ENCODE measurements at places on chromosomes 1 and 21.

DNA sequence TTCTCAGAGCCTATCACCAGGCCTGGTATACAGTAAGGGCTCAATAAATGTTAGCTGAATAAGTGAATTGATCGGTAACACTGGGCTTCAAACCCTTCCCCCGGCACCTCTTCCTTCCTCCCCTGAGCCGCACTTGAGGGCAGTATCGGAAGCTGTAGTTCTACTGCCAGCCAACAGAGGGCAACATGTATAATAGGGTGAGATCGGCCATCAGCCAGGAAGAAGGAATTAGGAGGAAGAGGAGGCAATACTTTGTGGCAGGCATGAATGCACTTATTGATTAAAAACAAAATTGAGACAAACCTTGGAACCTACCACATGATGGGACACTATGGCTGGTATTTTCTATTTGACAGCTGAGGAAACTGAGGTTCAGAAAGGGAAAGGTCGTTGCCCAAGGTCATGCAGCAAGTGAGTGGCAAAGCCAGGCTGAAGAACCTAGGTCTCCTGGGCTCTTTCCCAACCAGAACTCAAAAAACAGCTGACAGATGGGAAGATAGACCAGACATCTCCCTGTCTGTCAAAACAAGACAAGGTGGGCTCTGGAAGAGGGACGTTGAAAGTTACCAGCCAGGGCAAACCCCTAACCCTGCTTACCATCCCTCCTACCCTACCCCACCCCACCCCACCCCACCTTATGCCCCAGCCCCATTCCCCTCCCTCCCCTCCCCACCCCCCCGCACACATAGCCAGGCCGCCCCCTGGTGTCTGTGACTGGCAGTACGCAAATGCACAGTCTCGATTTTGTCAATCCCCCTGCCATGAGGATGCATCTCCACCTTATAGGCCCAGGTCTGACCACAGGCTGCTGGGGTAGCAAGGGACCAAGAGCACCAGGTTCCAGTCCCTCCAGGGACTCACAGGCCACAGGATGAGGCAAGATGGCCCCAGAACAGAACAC is 107.3 kb upstream of the RUNX3 start:
- DNase-seq: peak; percentile 69

DNA sequence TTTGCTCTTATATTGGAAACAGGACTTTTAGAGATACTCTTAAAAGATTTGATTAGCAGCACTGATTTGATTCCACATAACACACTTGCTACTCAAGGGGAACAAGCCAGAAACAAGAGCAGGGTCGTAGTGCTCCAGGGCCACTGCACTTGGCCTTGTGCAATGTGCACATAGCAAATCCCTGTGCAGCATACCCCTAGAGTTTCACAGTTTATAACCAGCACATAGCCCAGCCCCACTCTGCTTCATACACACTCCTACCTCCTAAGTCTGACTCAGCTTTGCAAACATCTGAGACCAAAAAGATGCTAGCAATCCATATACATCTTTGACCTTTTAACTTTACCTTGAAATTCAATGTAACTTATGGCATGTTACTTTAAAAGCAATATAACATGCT is 157.6 kb downstream of the VAV3 start:
- DNase-seq: no peak

GRCh38 chr1:9371391-9371935 is 78.8 kb downstream of the SPSB1 start:
- DNase-seq: no peak

DNA sequence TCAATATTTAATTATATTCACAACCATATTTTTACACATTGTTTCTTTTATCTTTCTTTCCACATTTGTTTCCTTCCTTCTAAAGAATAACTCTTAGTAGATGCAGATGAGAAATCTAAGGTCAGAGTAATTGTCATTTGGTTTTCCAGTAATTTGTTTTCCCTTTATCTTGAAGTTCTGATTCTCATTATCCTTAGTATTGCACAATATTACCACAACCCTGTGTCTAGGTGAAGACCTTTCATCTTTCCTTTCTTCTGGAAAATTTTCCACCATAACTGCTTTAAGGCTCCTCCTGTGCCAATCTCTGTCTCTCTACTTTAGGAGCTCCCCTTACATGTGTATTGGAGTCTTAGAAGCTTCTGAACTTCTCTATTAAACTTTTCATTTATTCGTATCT is 209.0 kb downstream of the DPYD start:
- DNase-seq: no peak

GRCh38 chr1:231814521-231814920 is 187.9 kb downstream of the DISC1 start:
- DNase-seq: no peak

DNA sequence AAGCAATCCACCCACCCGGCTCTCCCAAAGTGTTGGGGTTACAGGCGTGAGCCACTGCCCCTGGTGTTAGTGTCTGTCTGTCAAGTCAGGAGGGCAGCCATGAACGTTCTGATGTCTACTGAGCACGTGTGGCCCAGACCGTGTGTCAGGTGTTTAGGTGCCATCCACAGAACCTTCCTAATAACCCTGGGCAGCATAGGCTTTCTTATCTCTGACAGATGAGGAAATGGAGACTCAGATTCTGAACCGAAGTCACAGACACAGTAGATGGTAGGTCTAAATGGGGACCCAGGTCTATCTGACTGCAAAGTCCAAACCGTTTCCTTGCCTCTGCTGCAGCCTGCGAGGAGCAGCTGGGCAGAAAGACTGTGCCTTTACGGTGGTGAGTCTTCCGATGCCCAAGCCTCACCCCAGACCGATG is 622 bp upstream of the IL6R start:
- DNase-seq: no peak

- DNase-seq: no peak
Observed at GRCh38 chr1:181737056-181737455, 253.7 kb downstream of the CACNA1E start.

DNA sequence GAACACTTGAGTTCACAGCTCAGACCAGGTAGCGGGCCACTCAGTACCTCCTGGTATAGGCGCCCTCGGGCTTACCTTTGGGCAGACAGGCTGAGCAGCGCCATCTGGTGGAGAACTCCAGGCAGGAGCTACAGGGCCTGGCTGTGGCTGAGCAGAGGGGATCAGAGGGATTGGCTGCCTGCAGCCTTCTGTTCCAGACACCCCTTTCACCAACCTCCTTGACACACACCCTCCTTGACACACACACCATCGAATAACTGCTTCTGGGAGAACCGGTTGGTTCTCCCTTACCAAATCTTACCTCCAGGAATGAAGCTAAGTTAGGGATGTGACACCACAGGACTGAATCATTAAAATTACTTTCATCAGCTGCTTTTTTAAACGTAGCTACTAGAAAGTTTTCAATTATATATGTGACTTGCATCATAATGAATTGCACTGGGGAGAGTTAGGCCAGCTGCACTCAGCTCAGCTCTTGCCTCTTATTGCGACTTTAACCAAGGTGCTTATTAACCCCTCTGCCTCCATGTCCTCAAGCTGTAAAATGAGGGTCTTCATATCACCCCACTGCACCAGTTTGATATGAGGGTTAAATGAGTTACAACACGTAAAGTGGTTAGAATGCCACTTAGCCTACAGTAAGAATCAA is 6.6 kb downstream of the LIN28A start:
- DNase-seq: peak; percentile 95

GRCh38 chr1:116559304-116559761 is 11.5 kb downstream of the CD58 start:
- DNase-seq: no peak

- DNase-seq: no peak
Observed at GRCh38 chr21:37322084-37322483, 44.5 kb upstream of the DYRK1A start.

DNA sequence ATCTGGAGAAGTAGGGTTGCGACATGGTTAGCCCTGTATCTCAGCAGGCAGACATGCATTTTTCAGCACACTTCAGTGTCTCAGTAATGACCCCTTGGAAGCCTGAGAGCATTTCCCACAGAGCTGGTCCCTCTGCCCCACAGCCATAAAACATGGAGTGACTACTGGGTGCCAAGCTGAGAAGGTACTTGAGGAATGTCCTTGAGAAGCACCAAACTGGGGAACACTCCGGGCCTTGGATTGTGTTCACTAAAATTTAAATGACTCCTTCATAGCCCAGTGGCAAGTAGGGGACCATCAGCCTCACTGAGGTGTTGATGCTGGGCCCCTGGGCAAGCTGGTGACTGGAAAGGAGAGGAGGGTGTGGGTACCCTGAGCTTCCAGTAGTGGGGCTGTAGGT is 54.7 kb downstream of the KCNJ6 start:
- DNase-seq: no peak

GRCh38 chr1:89069951-89070350 is 4.9 kb upstream of the GBP1 start:
- no peak for DNase-seq

- DNase-seq: no peak
Observed at GRCh38 chr1:186183219-186183618, 191.8 kb downstream of the TPR start.

- DNase-seq: no peak
Observed at GRCh38 chr1:247746391-247746935, 1.5 kb downstream of the OR14A2 start.

DNA sequence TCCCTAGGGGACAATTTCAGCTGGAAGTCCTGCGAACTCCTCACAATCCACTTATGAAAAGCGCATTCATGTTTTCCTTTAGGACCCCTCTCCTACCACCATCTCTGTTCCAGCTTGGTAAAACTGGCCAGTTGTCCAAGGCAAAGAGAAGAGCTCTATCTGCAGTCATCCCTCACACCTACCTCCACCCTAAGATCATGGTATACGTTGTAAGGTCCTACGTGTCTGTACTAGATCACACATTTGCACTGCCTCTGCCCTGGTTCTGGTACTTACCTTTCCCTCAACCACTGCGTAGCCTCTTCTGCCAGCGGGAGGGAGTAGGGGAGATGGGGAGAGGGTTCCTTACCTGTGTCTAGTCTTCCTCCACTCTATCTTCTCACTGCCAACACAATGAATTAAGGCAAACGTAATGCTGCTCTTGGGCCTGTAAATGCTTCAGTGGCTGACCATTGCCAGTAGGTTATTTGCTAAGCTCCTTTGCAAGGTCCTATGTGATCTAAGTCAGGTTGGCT is 739 bp upstream of the NUP133 start:
- no peak for DNase-seq

DNA sequence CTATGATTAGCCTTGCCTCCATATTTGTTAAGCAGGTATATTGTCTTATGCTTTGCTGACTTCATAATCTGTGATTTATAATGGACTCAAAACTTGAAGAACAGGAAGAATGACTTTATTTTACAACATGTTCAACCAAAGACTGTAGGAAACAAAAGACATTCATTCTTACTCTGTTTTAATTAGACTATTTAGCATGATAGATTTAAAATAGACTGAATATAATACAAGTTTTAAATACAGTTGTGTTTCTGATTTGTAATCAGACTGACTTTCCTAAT is 63.1 kb downstream of the CDC14A start:
- DNase-seq: no peak

DNA sequence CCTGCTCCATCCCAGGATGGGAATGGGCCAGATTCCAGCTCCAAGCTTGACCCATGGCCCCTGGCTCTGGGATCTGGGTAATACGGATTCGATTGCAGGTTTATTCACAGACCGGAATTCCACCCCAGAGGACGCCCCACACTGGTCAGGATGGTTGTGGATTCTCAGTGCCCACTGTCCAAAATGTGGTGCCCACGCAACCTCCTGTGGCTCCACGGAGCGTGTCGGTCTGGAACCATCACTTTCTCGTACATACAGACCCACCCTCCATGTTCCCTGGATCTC is 31.6 kb downstream of the KRTAP10-1 start:
- no peak for DNase-seq

GRCh38 chr1:151476083-151476482 is 16.8 kb upstream of the POGZ start:
- DNase-seq: no peak

- no peak for DNase-seq
Observed at GRCh38 chr1:18764362-18764761, 95.1 kb downstream of the TAS1R2 start.

DNA sequence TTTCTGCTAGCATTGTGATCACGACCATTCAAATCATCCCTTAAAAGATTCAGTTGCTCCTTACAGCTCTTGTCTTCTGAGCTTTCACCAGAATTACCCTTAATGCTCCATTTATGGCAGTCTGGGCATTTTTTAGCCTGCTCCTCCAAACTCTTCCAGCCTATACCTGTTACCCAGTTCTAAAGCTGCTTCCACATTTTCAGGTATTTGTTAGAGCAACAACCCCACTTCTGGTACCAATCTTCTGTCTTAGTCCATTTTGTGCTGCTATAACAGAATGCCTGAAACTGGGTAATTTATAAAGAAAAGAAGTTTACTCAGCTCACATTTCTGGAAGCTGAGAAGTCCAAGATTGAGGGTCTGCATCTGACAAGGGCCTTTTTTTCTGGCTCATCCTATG is 17.2 kb downstream of the MYBPH start:
- no peak for DNase-seq

- no peak for DNase-seq
Observed at GRCh38 chr1:35668506-35668905, 27.2 kb upstream of the PSMB2 start.

DNA sequence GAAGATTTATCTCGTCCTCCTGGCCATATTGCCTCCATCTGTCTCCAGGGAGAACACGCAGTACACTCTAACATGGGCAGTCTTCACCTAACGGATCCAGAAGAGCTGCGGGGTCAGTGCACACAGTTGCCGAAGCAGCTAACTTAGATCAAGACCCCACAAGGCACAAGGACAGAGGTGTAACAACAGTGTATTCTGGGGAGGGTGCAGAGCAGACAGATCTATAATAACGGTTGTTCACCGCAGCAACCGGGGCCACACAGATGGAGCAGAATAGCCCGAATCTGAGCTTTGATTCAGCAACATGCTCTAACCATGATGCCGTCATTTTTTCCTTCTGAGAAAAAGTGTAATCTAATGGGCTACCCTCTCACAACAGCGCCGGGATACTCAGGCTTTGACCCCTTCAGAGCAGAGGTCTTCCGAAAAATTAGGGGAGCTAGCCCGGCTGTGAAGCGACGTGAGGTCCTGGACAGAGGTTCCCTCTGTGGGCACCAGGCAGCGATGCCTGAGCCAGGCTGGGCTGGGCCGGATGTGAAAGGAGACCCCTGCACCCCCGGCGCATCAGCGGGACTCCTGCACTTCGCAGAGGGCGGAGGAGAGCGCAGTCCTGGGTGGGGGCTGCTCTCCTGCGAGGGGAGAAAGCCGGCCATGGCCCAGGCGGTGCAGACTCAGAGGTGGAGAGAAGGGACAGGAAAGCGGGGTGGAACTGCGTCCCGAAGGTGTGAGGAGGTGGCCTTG is 57.5 kb downstream of the BCL9 start:
- no peak for DNase-seq

GRCh38 chr1:43757343-43758053 is 50.2 kb downstream of the ST3GAL3 start:
- DNase-seq: no peak

DNA sequence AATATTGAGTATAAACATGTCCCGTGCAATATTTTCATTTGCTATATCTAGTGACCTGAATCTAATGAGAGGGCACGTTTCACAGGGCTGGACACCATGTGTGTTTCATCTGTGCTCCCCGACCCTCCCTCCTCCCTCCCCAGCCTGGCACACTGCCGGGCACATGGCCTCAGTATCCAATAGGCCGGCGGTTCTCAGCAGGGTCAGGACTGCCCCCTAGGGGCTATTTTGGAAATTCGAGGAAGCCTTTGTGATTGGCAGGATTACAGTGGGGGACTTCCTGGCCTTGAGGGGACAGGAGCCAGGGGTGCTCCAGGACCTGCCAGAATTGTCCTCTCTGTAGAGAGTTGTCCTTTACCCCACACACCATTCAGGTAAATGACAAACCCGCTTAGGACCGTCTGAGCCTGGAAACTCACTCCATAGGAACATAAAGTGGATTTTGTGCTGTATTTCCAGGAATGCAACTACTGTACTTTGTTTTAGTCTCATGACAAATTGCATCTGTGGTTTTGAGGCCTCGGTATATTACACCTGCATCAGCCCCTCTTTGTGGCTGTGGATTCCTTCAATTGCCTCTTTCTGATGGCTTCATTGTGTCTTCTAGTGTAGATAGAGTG is 109.5 kb upstream of the SIM2 start:
- peak; percentile 49 for DNase-seq

Data from H9 (cell line).